AG04449 (cell line): ENCODE measurements at places on chromosomes 16 and 17.

GRCh38 chr17:47776330-47777197 lies 43.5 kb downstream of the TBX21 start:
- DNase-seq, result no peak

DNA sequence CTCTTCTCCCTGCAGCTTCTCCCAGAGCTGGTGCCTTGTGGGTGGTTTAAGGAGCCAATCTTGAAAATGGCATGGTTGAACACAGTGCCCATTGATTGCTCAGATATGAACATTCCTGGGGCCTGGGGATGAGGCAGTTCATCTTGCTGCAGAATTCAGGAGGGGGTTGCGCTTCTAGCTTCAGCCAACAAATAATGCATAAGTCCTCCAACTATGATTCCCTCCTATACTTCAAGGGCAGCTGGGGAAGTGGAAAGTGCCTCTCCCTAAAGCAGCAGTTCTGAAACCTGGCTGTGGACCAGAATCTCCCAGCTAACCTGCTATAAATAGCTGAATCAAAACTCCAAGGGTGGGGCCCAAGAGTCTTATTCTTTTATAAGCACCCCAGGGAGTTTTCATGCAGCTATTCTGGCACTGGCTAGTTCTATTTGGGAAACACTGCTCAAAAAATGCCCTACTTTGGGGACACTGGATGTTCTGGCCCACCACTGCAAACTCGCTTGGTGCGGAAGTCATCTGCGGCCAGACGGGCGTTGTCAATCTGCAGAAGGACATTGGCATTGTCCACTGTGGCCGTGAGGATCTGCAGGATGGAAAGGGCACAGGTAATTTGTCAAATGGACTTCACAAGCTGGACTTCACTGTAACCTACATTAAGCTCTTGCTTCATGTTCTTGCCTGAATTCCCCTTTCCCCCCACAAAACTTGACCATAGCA lies 130.3 kb downstream of the CCDC144A start:
- no peak for DNase-seq

- no peak for DNase-seq
Observed at GRCh38 chr16:17257426-17258023, 213.2 kb downstream of the XYLT1 start.

GRCh38 chr16:894841-895240 lies 75.9 kb downstream of the LMF1 start:
- DNase-seq, result no peak

DNA sequence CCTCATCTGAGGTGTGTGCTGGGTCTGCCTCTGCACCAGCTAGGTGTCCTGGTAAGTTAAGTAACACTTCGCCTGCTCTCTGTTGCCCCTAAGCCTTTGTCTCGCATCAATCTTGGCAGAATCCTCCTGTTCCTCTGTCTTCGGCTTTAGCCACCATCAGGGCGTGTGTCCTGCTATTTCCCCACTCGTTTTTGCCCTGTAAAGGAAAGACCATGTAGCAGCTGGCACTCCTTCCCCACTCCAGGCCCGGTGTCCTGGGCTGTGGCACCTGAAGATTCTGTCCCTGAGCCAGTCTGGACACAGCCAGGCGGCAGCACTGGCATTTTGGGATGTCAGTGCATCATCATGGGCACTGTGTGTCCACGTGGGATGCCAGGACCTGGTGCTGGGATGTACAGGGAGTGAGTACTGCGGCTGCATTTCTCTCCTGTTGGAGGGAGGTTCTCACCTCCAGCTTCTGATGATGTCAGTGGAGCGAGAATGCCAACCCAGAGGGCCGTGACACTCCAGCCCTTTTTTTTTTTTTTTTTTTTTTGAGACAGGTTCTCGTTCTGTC lies 26.2 kb upstream of the FOXK2 start:
- no peak for DNase-seq
